Endodermal cell (in vitro differentiated cells): ENCODE measurements at places on chromosomes 5 and 9.

DNA sequence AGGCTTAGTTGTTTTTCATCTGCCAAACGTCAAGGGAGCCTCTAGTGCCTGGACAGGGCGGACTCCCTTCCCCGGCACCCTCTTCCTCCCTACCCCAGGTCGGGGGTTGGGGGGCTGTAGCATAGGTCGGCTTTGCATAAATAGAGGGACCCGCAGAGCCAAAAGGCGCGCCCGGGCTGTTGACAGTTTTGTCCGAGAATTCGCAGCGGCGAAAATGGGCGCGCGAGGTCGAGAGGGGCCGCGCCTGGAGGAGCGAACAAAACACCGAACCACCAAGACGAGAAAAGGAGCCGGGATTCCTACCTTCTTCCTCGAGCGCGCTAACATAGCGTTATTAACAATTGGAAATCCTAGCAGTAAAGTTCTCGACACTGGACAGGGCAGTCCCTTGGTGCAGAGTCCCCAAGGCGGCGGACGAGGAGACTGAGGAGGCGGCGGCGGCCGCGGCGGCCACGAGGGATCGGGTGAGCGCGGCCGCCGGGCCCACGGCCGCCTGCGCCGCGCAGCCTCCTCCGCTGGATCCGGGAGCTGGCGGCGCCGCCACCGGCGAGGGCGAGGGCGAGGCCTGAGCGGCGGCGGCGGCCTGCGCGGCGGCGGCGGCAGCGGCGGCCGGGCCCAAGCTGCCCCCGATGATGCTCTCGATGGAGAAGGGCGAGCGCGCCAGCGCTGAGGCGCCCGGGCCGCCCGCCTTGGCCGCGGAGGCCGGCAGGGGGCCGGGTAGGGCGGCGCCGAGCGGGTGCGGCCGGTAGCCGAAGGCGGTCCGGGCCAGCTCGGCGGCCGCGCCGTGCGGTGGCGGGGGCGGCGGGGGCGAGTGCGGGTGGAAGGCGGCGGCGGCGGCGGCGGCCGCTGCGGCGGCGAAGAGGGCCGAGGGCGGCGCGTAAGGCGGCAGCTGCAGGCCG lies 1.7 kb downstream of the FOXD1 start:
- peak; percentile 71 for DNase-seq

DNA sequence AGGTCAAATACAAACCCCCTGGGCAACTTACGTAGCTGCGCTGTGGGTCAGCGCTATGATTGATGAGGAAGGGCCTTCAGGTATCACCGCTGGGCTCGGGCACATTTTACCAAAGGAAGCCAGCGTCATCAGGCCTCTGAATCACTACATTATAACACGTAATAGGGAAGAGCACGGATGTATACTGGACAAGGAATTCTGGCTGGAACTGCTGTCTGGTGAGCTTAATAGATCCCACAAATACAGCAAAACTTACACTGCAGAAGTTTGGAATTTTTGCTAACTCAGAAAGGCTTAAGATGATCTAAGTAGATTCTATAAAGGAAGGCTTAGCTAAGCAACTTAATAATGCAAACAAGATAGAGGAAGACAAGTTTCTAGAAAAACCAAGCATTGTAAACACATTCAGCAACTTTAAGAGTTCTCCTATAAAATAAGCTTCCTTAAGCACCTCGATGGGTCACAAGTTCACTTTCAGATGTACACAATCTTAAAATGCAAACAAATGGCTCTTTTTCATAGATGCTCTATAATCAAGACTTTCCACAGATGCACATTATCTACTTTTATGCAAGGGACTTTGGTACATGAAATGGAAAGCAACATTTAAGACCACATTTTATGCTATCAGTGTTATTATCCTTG lies 360.1 kb upstream of the PANK3 start:
- DNase-seq = no peak

GRCh38 chr9:14863402-14863801 lies 46.8 kb downstream of the FREM1 start:
- no peak for DNase-seq

DNA sequence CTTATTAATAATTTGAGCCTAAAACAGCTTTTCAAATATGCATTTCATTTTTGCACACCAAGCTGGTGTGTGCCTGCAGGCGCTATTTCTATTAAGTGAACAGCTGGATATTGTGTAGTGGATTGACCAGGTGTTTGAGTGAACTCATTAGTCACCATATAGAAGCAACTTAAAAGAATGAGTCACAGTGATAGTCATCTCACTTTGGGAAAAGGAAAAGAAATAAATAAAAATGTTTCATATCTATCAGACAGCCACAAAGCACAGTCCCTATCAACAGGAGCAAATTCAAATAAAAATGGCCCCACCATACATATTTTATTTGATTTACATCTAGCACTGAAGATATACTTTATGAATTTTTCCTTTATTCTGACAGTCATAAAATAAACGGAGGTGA lies 456.5 kb upstream of the CDH9 start:
- no peak for DNase-seq

GRCh38 chr5:179113945-179114641 lies 53.9 kb downstream of the ZNF354C start:
- DNase-seq = peak; percentile 14

- peak; percentile 11 for DNase-seq
These were observed 177.9 kb downstream of the MACROH2A1 start for GRCh38 chr5:135221187-135221473.

GRCh38 chr5:74130155-74130897 lies 504.3 kb downstream of the ARHGEF28 start:
- no peak for DNase-seq

DNA sequence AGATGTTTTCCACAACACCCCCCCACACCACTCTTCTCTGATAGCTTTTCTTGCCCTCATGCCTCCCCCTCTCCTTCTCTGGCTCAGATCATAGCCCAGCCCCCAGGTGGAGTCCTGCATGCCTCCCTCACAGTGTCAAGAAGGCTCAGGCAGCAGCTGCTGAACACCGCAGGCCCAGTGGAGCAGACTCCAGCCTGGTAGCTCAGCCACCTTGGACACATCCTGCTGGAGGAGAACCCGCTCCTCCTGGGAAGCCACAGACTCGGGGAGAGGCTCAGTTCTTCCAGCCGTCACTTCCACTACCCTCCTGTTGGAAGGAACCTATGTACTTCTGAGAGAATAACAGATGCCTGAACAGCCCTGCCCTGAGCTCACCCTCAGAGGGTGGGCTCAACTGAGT lies 143.4 kb downstream of the SPOCK1 start:
- no peak for DNase-seq

DNA sequence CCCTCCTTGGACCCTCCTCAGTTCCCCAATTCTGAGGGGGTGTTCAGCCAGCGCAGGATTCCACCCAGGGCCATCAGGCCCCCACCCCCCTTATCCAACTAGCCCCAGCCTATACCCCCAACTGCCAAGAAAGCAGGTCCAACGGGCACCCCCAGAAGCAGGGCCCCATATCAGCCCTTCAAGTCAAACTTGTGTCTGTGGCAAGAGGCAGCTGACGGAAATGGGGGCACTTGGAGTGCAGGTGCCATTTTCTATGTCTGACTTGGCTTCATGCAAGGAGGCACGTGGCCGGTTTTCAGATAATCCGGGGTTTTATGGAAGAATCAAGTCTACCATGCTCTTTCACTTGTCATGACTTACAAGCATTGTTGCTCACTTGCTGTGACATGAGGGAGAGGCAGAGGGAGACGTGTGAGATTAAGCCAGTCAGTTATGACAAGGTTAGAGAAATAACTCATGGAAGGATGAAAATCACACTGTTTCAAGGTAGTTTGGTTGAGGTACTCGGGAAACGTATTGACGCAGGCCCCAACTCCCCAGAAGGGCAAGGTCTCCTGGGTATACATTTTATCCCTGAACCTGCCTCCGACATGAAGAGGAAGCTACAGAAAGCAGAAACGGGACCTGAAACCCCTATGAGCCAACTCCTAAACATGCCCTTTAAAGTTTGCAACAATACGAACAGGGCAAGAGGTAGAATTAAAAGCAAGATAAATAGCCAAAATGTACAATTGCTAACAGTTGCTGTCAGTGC lies 26.5 kb upstream of the CLPTM1L start:
- no peak for DNase-seq

DNA sequence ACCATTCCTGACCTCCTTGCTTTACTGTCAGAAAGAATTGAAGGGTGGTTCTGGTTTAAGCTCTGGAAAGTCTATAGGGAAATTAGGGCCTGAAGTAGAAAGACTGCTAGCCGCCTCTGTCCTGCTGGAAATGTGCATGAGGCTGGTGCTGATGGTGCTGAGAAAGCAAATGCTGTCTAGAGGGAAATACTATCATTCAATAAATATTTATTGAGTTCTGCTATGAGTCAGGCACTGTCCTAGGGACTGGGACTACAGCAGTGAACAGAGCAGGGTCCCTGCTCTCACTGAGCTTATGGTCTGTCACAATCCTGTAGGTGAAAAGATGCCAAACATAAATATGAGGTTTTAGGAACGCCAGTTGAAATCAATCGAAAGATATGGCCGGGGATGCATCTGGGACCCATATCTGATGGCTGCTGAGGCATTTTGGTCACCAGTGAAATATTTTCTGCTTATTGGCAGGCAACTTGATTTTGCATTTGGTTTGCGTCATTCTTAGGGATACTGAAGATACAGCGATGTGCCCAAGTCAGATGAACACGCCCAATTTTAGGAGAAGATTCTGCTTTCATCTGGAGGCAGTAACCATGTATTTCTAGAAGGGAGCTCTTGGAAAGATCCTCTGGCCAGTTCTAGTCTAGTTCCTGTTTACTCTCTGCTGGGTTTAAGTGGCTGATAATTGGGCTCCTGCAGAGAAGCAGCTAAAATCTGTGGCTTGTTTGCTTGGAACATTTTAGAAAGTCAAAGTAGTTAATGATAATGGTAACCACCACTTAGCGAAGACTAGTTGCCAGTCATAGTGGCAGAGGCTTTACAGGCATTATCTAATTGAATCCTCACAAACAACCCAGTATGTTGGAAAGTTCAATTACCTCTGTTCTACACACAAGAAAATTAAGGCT lies 73.3 kb downstream of the INSYN2B start:
- DNase-seq = peak; percentile 90

DNA sequence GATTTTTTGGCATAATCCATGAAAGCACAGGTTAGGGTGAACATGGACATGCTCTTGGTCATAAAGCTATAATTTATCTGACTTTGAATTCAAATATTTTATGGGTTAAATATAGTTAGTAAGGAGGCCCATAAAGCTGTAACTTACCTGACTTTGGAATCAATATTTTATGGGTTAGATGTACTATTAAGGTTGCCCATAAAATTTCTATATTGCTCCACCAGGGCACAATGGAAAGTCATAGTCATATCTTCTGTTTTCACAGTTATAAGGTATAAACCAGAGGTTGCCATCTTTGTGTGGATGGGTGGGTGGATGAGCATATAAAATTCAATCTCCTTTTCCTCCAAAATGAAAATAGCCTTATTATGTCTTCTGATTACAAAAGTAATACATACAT lies 120.5 kb upstream of the ADAMTSL1 start:
- no peak for DNase-seq

- DNase-seq = no peak
These were observed 52.8 kb downstream of the MLLT3 start for GRCh38 chr9:20569525-20569924.

GRCh38 chr5:53956632-53957031 lies 353.7 kb downstream of the ARL15 start:
- no peak for DNase-seq

- no peak for DNase-seq
These were observed 168.6 kb downstream of the NNT start for GRCh38 chr5:43771611-43772031.

GRCh38 chr5:68374796-68375518 lies 159.4 kb downstream of the PIK3R1 start:
- no peak for DNase-seq

DNA sequence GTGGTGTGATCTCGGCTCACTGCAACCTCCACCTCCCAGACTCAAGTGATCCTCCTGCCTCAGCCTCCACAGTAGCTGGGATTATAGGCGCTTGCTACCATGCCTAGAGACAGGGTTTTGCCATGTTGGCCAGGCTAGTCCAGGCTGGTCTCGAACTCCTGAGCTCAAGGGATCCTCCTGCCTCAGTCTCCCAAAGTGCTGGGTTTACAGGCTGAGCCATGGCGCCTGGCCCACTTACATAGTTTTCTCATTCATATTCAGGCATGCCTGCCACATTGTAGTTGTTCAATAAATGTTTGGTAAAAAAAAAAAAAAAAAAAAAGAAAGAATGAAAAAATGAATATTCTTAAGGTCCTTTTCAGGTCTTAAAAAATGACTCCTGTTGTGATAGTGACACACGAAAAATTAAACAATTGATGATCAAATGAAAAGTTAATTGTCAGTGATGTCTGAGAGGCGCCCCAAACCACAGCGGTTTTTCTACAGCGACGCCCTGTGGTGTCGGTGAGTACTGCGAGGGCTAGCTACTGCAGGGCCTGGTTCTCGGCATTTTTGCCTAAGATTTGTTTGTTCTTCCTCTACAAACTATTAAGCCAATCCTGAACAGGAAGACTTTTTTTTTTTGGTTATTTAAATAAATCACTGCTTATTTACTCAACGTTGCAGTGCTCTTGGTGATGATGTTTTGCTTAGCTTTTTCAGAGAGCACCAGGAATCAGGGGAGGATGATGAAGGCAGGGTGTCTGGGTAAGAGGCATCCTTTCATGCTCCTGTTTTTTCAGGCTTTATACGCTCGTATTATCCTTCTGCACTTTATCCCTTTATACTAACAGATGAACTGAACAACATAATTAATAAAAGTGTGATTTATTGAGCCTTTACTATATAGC lies 67.0 kb upstream of the DPYSL3 start:
- DNase-seq = peak; percentile 91

GRCh38 chr9:127921557-127922120 lies 4.8 kb upstream of the ST6GALNAC4 start:
- peak; percentile 90 for DNase-seq

DNA sequence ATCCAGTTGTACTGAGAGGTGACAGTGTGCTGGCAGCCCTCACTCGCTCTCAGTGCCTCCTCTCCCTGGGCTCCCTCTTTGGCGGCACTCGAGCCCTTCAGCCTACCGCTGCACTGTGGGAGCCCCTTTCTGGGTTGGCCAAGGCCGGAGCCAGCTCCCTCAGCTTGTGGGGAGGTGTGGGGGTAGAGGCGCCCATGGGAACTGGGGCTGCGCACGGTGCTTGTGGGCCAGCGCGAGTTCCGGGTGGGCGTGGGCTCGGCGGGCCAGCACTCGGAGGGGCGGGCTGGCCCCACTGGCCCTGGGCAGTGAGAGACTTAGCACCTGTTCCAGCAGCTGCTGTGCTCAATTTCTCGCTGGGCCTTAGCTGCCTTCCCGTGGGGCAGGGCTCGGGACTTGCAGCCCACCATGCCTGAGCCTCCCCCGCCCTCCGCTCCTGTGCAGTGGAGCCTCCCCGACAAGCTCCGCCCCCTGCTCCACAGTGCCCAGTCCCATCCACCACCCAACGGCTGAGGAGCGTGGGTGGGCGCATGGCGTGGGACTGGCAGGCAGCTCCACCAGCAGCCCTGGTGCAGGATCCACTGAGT lies 342.2 kb upstream of the ZNF608 start:
- no peak for DNase-seq
